ENCODE measurements at places on chromosomes 6 and 20.

GRCh38 chr6:113649276-113649675 lies 207.9 kb upstream of the MARCKS start:
- DNase-seq, result no peak

- no peak for DNase-seq
Observed at GRCh38 chr6:149855741-149856140, 8.4 kb downstream of the LRP11 start.

DNA sequence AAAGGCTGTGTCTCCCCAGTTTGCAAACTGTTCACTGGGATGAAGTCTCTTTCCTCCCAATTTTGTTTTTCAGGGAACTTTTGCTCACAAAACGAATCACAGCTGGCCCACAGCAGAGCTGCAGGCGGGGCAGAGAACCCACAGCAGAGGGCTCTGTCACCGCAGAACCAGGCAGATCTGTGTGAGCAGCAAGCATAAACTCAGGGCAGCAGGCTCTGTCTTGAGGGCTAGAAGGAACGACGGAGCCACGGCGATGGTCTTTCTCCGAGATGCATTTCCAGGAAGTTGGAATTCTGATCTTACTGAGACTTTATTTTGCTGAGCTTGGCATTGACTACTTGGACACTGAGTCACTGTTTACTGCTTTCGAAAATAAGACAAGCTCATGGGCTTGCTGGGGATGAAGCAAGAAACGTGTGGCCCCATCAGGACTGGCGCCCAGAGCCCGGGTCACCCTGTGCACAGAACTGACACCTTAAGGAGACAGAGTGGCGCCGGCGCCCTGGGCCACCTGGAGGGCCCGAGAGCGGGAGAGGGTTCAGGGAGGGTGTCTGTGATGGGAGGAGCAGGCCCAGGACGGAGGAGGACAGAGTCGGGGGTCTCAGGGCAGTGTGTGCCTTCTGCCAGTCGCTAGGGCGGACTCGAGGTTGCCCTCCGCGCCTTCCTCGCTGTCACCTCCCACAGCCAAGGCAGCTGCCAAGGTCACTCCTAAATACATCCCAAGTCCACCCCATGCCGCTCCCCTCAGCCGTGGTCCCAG lies 106.3 kb upstream of the NXT1 start:
- no peak for DNase-seq

GRCh38 chr20:37680420-37680819 lies 13.4 kb upstream of the CTNNBL1 start:
- DNase-seq, result no peak

DNA sequence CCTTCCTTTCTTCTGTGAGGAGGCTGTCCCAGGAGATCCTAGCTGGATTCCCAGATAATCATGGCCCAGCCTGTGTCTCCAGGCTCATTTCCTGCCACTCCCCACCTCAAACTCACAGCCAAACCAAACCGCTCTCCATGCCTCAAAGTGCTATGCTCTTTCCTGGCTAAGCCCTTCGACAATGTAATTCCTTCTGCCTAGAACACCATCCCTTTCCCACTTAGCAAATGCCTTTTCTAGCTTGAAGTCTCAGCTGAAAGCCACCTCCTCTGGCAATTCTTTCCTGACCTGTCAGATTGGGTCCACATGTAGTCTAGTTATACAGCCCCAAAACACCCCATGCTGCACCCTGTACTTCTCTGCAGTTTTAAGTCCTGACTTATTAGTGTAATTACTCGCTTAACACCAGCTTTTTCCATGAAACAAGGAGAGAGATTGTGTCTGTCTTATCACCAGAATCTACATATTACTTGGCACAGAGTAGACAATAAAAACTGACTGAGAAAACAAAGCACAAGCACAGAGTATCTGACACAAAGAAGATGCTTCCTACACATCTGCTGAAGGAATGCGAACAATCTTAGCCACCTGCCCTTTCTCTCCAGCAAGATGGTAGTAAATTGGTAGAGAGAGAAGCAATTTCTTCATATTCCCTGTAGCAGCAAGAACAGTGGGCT lies 5.4 kb downstream of the TRIM26 start:
- DNase-seq, result no peak

DNA sequence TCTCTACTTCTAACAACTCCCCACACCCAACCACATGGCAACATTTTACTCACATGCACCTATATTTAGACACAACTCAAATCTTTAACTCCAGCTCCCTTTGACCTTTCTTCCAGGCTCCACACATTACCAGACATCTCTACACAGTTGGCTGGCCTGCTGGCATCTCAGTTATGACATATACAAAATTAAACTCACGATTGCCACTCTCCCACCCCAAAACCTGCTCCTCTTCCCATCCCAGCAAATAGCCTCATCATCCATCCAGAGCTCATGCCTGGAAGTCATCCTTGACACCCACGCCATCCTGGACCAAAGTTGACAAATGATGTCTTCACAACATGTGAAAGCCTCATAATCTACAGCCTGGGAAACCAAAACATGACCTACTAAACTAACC lies 176.6 kb downstream of the PKHD1 start:
- DNase-seq, result no peak

DNA sequence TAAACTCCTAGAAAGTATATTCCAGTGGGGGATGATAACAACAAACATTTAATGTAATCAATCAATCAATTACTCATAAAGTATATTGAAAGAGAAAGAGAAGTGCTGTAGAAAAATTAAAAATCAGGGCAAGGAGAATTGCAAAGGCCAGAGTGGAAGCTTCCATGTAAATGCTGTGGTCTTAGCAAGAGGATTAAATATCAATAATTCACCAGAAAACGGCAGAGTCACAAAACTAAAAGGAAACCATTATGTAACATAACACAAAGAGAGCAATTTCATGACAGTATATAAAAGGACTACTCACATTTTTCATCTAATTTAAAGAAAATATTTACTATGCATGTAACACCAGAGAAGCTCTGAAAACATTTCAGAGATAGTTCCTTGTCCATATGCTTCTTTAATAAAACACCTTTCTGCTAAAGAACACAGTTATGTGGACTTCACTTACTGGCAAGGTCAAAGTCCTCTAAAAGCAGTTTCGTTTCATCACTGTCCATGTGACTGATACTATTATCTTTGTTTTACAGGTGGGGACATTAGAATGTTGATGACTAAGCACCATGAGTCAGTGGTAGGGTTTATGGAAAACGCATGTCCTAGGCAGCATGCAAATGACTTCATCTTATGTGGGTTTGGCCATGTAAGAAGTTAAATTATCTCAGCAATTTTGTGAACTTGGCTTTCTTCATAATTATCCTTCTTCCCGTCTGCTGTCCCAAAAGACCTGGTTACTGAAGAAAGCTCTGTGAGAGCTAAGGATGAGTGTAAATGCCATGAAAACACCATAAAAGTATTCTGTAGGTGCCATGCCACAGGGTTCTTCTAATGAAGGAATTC lies 185.8 kb upstream of the TENT5A start:
- no peak for DNase-seq

GRCh38 chr20:31713312-31714273 lies 9.1 kb downstream of the BCL2L1 start:
- DNase-seq, result no peak

GRCh38 chr6:44179072-44179536 lies 20.5 kb downstream of the CAPN11 start:
- DNase-seq, result no peak
